A549 treated with AZD2906 at 1 μM for 4 hours (cell line): ENCODE measurements at places on chromosomes 12 and 14. TPM values are rescaled to one million over a fixed set of nuclear protein-coding genes. Genes with fewer than 3 reads are reported as not detected.

DPPA3 gene
- not detected in 5 replicates for total RNA-seq

REP15 gene
- total RNA-seq, result 0.14 to 0.52 TPM (median 0.30 TPM) in 5 replicates

BDKRB2 gene
- total RNA-seq, result 0.82 to 1.0 TPM (median 0.88 TPM) in 5 replicates

AQP2 gene
- not detected in 5 replicates for total RNA-seq

C12orf42 gene
- 0.24 TPM in 1 of 5 replicates, not detected in the others for total RNA-seq

CCDC88C gene
- total RNA-seq, result 5.7 to 6.6 TPM (median 6.1 TPM) in 5 replicates

BDKRB1 gene
- 0.25 to 0.62 TPM (median 0.34 TPM) in 5 replicates for total RNA-seq

FAM181A gene
- not detected in 5 replicates for total RNA-seq

ZNF891 gene
- 0.23 to 0.35 TPM (median 0.32 TPM) in 5 replicates for total RNA-seq

CCER1 gene
- total RNA-seq, result not detected in 5 replicates

DEPDC4 gene
- total RNA-seq, result 1.1 to 1.4 TPM (median 1.2 TPM) in 5 replicates

CPNE6 gene
- 0.05 to 0.12 TPM (median 0.06 TPM) in 4 of 5 replicates, not detected in the other for total RNA-seq

DCN gene
- total RNA-seq, result 0.08 to 0.22 TPM (median 0.11 TPM) in 3 of 5 replicates, not detected in the others

ISM2 gene
- total RNA-seq, result 0.29 to 0.44 TPM (median 0.43 TPM) in 5 replicates

WNT5B gene
- total RNA-seq, result 2.4 to 3.4 TPM (median 2.6 TPM) in 5 replicates

FLRT2 gene
- 2.7 to 3.0 TPM (median 2.8 TPM) in 5 replicates for total RNA-seq

FAIM2 gene
- 0.01 to 0.13 TPM (median 0.03 TPM) in 3 of 5 replicates, not detected in the others for total RNA-seq

WNT1 gene
- 0.09 to 0.17 TPM (median 0.13 TPM) in 5 replicates for total RNA-seq

CARMIL3 gene
- 0.48 to 0.59 TPM (median 0.49 TPM) in 5 replicates for total RNA-seq

TAS2R31 gene
- 0.16 to 0.28 TPM (median 0.17 TPM) in 5 replicates for total RNA-seq

BICDL1 gene
- 2.9 to 4.6 TPM (median 4.0 TPM) in 5 replicates for total RNA-seq

LMNTD1 gene
- total RNA-seq, result not detected in 5 replicates

TULP3 gene
- total RNA-seq, result 15.6 to 21.1 TPM (median 18.8 TPM) in 5 replicates

GYS2 gene
- 0.09 TPM in 1 of 5 replicates, not detected in the others for total RNA-seq

SNRPF gene
- total RNA-seq, result 101 to 140 TPM (median 119 TPM) in 5 replicates

FBLN5 gene
- 5.5 to 7.3 TPM (median 5.9 TPM) in 5 replicates for total RNA-seq

PTGER2 gene
- total RNA-seq, result 3.0 to 4.5 TPM (median 4.2 TPM) in 5 replicates

CCDC60 gene
- not detected in 5 replicates for total RNA-seq

RNU4-1 gene
- 97.7 TPM in 1 of 5 replicates, not detected in the others for total RNA-seq

SMIM41 gene
- total RNA-seq, result not detected in 5 replicates

C3AR1 gene
- total RNA-seq, result not detected in 5 replicates

GDF3 gene
- total RNA-seq, result not detected in 5 replicates

OR4N5 gene
- not detected in 5 replicates for total RNA-seq
